ENCODE measurements at places on chromosomes 11 and 22. TPM values are rescaled to one million over a fixed set of nuclear protein-coding genes. Genes with fewer than 3 reads are reported as not detected.
A peak's percentile ranks its signal among the peaks of the same experiment; 100 is the strongest.

- DNase-seq = no peak
Observed at GRCh38 chr11:9765320-9766101, 101.6 kb downstream of the SWAP70 start.

SLC17A6 gene
- 15.8 TPM for total RNA-seq

SYTL2 gene
- 15.2 TPM for total RNA-seq

- DNase-seq = no peak
Observed at GRCh38 chr11:73259406-73260126, 12.6 kb upstream of the P2RY6 start.

- peak; percentile 43 for DNase-seq
Observed at GRCh38 chr11:87290304-87290922, 252.7 kb downstream of the TMEM135 start.

- no peak for DNase-seq
Observed at GRCh38 chr11:14288189-14288935, 70.6 kb downstream of the RRAS2 start.

DNA sequence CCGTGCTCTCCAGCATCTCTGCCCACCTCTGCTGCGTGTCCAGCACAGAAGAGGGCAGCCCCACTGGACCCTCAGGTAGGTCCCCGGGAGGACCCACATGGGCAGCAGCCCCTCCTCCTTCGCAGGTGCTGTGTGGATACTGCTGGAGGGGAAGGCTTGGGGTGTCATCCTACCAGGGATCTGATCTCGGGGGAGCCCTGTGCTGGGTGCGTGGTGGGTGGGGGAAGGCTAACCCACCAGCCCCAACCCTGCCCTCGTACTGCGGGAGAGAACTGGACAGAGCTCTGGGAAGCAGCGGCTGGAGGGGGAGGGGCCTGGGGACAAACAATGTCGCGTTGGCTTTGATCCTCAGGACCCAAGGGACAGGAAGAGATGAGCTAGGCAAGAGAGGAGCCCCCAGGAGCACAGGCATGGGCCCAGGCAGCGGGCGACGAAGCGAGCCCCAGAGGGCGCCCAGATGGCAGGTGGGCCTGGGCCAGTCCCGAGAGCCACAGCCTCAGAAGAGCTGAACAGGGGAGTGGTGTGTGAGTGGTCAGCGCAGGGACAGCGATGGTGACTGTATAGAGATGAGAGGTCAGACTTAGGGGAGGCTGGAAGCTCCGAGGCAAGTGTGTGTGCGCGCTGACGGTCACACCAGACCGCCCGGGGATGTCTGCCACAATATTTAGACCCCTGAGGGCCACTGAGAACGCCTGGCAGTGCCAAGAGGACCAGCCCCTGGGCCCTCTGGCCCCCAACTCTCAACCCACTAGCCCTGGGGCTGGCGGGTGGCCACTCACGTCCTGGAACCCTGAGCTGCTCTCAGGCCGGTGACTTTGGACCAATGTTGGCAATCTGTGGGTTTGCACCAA, 1.4 kb upstream of the PIM3 start:
- no peak for DNase-seq

GRCh38 chr22:41940832-41941765, 5.9 kb downstream of the CENPM start:
- peak; percentile 89 for DNase-seq

DNA sequence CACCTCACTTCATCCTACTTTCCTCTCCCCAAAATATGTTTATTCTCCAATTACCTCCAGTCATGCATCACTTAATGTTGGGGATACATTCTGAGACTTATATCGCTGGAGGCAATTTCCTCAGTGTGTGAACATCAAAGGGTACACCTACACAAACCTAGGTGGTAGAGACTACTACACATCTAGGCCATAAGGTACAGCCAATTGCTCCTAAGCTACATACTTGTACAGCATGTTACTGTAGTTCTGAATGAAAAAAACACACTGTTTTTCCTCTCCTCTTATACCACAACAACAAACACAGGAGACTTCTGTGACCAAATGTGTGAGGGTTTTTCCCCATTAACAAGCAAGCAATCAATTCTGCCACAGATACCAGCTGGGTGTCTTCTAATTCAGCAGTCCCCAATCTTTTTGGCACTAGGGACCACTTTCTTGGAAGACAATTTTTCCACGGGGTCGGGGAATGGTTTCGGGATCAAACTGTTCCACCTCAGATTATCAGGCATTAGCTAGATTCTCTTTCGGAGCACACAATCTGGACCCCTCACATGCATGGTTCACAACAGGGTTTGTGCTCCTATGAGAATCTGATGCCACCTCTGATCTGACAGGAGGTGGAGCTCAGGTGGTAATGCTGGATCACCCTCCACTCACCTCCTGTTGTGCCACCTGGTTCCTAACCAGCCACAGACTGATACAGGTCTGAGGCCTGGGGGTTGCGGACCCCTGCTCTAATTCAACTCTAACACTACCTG, 5.2 kb downstream of the KLHL22 start:
- DNase-seq = no peak

DNA sequence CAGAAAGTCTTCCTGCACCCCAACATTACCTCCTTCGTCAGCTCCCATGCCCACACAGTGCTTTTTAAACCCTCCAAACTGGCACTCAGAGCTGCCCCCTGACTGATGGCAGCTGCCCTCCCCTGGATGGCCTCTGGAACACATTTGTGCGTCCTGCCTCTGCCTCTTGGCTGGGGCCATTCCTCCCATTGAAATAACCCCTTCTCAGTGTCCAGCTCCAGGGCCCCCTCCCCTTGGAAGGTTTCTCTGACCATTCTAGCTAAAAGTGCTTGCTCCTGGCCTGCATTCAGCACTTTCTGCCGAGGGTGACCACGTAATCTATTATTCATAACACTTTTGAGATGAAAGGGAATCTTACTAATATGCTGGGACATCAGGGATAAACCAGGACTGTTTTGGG, 130.0 kb downstream of the PARVA start:
- no peak for DNase-seq

OSBP gene
- 31.1 TPM for total RNA-seq

MLC1 gene
- total RNA-seq = 33.1 TPM

GRCh38 chr22:26196657-26197056, 27.4 kb downstream of the SEZ6L start:
- DNase-seq = no peak

DNA sequence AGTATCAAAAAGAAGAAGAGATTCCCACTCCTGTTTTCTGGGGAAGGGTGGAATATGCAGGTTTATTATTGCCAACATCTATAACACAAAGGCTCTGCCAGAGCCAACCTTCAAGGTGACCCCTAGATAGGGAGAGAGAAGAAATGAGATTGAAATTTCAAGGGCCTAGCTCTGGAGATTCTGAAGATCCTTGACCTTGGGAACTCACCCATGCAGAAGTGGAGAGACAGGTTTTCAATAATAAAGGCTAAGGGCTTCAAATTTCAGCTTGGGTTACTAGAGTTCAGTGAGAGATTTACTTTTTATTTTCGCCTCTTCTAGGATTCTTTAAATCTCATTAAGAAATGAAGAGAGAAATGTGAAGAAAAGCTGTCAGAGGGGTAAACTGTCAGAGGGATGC, 98.4 kb downstream of the CD44 start:
- DNase-seq = no peak

DNA sequence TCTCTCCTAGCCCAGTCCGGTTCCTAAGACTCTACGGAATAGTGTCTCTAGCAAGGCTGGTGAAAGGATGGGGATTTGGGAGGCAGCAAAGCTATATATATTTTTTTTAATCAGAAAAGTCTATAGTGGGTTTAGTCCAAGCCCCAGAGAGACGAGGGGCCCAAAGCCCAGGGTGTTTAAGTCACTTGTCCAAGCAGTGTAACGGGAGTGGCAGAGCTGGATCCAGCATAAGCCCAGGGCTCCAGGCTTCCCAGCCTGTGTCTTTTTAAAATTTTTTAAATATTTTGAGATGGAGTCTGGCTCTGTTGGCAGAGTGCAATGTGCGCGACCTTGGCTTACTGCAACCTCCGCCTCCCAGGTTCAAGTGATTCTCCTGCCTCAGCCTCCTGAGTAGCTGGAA, 6.8 kb downstream of the GRIK4 start:
- no peak for DNase-seq

DNA sequence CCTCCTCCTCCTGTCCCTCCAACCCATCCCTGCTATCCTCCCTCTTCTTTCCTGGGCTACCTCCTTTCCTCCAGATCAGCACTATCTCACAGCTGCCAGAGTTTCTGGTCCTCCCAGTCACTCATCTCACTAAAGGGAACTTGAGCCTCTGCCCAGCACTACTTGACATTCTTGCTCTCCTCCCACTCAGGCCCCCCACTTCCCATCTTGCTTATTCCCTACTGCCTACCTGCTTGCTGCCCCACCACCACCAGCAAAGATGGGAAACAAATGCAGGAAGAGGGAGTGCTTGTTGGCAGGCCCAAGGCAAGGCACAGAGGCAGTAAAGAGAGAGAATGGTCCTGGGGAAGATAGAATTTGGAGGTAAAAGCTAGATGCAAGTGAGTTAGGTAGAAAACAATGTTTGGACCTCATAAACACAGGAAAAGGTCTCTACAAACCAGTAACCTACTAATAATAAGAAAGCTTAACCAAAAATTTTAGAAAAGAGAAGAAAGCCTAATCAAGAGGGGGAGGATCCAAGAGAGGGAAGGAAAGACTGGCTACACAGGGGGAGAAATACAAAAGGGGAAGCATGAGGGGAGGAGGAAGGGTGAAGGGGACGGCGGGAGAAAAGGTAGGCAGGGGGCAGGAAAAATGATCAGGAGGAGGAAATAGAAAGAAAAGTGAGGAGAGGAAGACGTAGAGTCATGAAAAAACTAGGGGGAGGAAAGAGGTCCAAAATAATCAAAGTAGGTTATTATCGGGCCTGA, 63.6 kb downstream of the PAK1 start:
- DNase-seq = no peak

DNA sequence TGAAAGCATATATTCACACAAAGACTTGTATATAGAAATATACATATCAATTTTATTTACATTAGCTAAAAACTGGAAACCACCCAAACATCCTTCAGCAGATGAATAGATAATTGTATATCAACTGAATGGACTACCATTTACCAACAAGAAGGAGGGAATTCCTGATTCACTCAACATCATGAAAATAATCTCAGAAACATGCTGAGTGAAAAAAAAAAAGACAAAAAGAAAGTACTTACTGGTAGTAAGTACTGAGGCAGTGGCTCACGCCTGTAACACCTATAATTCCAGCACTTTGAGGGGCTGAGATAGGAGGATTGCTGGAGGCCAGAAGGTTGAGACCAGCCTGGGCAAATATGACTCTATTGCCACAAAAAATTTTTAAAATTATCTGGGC, 7.4 kb upstream of the IPO7 start:
- no peak for DNase-seq

GRCh38 chr11:109696191-109696897, 274.4 kb downstream of the C11orf87 start:
- DNase-seq = no peak

DNA sequence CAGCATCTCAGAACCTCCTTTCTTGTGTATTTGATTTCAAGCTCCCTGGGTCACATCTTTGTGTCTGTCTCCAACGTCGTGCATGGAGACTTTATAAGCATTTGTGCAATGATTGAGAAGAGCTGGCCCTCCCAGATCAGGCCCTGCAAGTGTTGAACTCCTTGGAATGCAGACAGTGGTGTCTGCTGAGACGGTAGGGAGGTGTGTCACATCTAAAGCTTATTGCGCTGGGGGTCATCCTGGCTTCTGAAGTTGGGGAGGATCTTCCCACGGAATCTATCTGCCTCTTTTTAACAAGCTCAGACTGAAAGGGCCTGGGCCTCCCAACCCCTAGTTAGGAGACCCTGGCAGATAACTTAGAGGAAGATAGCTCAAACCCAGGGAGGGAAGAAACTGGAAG, 6.7 kb downstream of the APLNR start:
- no peak for DNase-seq

DNA sequence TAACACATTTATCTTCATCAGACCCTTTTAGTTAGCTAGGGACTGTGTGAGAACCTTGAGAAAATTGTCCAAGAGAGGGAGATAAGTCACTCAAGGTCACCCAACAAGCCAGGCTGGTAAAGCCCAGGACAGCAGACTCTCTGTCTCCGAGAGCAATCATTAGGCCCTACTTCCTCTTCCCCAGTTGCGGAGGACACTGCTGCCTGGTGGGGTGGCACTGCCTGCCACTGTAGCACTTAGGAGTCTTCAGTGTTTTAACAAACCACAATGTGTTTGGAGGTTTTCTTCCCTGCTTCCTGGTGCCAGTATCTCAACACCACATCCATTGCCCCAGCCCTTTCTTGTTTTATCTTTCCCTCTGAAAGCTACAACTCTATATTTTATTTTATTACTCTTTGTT, 132.1 kb upstream of the LDLRAD3 start:
- DNase-seq = no peak

DNA sequence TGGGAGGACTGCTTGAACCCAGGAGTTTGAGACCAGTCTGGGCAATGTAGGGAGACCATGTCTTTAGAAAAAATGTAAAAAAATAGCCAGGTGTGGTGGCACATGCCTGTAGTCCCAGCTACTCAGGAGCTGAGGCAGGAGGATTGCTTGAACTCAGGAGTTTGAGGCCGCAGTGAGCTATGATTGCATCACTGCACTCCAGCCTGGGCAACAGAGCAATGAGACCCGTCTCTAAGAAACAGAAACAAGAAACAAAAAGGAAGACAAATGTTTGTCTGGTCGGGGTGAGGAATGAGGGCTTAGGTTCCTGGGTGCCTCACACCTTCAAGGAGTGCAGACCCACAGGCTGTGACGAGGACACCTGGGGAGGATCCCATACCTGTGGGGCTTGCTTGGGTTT, 191.9 kb downstream of the CEP164 start:
- DNase-seq = no peak

GRCh38 chr11:78331711-78332110, 85.9 kb downstream of the GAB2 start:
- no peak for DNase-seq

GRCh38 chr11:120425527-120425926, 86.0 kb upstream of the GRIK4 start:
- DNase-seq = no peak

- no peak for DNase-seq
Observed at GRCh38 chr22:47549741-47550340, 787.4 kb downstream of the TBC1D22A start.

DNA sequence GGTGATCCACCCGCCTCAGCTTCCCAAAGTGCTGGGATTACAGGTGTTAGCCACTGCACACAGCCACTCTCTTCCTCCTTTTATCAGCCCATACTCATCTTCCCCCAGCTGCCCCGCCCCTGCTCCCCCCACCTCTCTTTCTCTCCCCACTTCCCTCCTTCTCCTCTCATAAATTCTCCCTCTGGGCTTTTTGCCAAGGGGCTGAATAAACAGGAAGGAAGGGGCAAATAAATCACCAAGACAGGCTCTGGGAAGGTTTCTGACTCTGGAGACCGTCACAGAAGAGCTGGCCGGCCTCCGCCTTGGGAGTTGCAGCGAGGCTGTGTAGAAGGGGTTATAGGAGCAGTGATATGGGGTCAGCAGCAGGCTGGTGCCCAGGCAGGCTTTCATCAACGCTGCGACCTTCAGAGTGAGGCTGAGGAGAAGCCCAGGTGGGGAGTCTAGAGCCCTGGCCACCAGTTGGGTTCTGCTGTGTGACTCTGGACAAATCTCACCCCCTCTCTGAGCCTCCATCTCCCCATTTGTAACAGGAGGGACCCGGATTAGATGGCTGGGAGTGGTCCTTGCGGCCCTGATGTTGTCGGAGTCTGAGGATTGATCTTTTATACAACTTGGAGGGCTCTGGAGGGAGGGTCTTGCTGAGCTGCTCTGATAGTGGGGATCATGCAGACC, 62.6 kb upstream of the RASD2 start:
- no peak for DNase-seq

OR51E2 gene
- 0.18 TPM for total RNA-seq

Data from cerebellum (tissue), 4 donors.